ENCODE measurements at places on chromosomes 1 and 21.

DNA sequence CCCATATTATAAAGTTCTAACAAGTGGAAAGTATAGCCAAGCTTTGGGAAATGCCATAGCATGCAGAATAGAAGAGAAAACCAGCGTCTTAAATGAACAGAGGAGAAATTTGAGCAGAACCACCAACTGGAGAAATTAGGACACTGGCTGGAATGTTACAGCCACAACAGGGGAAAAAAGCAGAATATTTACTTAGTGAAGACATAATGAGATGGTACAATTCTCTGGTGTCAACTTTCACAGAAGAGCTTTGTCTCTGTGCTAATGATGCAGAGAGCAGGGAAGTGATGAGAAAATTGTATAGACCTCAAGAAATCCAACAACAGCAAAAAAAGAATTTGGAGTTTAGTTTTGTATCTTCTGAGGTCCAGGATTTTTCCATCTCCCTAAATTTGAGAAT is 249.7 kb downstream of the KIF26B start:
- no peak for DNase-seq

- no peak for DNase-seq
Observed at GRCh38 chr1:34425785-34426184, 249.1 kb downstream of the C1orf94 start.

GRCh38 chr1:237154157-237154556 is 112.2 kb downstream of the RYR2 start:
- no peak for DNase-seq

DNA sequence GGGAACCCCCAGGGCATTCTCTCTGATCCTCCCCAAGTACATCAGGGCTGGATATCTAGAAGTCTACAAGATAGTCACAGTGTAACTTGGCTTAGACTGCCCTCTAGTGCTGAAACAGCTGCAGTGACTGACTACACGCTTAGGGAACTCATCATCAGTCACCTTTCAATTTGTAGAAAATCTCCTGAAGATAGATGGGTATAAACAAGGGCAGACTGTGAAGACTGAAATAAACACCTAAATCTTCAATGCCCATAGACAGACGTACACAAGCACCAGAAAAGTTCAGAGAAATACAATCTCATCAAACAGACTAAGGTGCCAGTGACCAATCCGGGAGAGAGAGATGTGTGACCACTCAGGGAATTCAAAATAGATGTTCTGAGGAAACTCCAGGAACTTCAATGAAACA is 46.6 kb downstream of the PACC1 start:
- no peak for DNase-seq

GRCh38 chr1:236524142-236524894 is 536 bp downstream of the LGALS8 start:
- no peak for DNase-seq

GRCh38 chr1:58799650-58800049 is 15.8 kb upstream of the JUN start:
- no peak for DNase-seq

DNA sequence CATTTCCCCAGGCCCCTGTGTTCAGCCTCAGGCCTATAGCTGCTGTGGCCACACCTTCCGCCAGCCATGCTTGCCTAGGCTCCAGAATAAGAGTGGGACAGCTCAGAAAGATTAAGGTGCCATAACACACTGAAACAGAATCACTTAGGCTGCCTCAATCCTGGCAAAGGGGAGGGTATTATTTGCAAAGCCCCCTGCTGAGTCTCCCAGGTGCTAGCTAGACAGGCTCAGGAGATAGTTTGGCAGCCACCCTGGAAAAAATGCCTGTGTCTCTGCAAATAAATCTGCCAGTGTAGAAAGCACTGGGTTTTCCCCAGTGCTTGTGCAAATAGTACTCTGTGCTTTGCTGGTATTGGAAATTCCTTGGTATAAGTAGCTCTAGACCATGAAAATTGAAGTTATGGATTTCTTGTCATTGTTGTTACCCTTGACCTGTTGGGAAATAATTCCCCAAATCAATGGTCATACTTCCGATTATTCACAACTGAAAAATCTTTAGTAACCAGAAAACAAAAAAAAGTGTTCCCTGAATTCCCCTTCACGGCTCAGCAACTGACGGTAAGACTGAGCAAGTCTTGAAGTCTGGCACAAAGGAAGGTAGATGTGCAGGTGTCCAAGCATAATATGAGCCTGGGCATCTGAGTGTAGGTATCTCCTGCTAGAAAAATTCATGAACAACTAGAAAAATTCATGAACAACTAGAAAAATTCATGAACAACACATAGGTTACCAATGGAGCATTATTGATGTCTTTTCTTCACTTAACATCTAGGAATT is 56.9 kb downstream of the PROX1 start:
- no peak for DNase-seq

DNA sequence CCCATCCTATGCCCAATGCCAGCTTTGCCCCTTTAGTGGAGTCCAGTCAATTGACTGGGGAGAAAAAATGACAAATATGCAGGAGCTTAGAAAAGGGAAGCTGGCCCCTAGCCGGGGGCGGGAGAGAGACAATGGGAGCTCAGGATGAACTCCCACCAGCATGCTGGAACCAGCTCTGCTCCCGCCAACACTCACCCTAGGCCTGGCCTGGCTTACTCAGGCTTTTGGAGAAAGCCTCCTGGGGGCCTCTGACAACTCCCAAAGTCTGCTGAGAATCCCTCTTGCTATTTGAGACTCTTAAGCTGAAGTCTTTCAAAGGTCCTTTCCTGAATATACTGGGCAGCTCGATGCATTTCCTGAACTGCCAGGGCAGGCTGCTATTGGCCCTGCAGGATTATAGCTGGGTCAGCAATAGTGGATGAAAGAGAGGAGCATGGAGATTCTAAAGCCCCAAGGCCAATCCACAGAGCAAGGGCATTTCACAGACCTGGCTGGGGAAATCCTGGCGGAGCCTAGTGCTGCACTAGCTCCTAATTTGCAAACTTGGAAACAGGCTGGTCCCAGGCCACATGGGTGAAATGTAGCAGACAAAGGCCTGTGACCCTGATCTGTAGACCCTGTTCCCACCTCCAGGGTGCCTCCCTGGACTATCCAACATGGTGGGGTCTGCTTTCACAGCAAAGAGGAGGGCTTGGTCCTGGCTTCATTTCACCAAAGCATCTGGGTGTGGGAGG is 35.7 kb upstream of the CLSTN1 start:
- DNase-seq, result no peak

Measured in Right ventricle myocardium superior (tissue), 1 donor.